ENCODE measurements at places on chromosomes 16 and 17.

DNA sequence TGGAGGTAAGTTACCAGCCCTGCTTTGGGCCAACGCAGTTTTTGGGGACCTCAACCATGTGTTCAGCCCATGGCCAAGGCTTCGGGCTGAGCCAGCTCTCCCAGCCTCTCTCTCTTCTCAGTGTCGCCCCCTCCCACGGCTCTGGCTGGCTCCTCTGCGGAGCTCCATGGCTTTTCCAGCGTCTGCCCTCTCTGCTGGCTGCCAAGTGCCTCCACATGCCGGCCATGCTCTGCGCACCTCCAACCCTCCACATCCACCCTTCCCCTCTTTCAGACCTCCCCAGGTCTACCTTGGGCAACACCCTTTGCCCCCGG, 23.2 kb downstream of the COTL1 start:
- no peak for DNase-seq

- no peak for DNase-seq
These were observed 94.0 kb downstream of the MRTFB start for GRCh38 chr16:14164916-14165662.

DNA sequence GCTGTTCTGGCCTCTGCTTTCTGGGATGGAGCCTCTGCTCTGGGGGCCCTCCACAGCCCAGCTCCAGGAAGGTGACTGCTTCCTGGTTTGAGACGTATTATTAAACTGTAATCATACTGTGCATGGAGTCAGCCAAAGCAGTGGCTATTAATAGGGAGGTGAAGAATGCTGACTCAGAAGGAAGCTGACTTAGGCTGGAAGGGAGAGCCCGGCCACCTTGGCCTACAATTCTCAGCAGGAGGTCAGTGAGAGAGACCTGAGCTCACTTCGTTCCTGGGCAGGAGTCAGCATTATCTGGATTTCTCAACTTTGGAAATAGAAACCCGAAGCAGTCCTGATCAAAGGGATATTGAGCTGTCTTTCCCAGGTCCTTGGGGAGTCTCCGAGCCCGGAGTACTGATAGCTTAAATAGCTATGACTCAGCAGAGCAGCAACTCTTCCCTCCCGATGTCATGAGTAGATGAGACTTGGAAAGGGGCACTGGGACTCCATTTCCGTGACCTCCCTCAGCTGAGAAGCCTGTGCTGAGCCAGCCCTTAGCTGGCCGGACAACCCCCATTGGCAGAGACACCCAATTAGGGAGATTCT, 91.8 kb downstream of the YPEL2 start:
- no peak for DNase-seq

DNA sequence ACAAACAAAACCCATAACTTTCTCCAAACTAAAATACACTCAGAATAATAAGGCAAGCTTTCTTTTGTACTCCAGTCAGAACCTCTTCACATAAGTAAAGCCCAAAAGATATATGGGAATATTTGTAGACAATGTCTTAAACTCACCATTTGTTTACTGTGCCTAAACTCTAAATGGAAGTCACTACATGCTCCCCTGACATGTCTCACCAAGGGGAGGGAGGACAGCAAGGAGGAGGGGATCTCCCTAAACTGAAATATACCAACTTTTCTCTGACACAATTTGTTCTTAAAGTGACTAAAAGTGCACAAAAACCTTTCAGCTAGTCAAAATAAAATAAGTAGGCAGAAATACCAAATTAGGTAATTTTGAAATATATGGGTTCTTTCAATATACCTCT, 38.5 kb downstream of the GRB7 start:
- DNase-seq, result no peak

DNA sequence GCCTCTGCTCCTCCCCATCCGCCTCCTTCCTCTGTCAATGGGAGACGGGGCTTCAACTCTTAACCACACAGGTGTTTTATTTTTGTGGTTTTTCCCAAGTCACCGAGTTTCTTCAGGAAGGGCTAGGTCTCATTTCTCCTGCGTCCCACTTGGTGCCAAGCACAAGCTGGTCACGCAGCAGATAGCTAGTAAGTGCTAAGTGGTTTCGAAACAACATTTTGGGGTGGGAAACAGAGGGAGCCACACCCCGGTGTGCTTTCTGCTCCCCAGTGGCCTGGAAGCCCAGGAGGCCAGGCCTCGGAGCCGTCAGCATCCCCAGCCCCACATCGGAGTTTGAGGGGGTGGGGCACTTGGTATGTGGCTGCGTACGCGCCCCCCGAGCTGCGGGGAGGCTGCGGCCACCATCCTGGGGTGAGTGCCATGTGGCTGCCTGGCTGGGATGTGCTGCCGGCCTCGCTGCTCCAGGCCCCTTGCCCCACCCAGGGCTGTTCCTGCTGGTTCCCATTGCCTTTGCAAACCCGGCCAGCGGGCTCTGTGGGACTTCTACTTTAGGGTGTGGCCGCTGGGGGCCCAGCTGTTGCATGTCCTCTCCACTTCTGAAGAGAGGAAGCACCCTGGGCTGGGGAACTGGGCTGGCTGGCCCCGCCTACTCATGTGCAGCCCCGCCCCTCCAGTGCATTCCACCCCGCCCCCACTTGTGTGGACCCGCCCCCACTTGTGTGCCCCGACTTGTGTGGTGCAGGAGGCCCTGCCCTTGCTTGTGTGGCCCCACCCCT, 55.6 kb downstream of the BAIAP2 start:
- no peak for DNase-seq

DNA sequence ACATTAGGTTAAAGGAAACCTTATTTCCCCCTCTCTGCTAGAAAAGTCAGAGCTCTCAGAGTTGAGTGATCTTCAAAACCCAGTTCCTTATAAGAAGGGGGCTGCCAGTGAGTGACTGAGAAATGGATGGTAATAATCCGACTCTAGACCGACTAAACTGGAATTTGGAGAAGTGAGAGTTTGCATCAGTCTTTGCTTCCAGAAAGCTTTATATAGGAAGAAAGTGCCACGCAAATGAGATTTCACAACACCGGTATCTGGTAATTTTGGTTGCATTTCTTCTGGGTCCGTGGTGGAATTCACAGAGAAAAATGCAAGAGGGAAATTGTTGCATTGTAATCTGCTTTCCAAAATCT, 271.4 kb downstream of the MAF start:
- no peak for DNase-seq

- DNase-seq, result no peak
These were observed 14.5 kb upstream of the MYCBPAP start for GRCh38 chr17:50493744-50494143.

DNA sequence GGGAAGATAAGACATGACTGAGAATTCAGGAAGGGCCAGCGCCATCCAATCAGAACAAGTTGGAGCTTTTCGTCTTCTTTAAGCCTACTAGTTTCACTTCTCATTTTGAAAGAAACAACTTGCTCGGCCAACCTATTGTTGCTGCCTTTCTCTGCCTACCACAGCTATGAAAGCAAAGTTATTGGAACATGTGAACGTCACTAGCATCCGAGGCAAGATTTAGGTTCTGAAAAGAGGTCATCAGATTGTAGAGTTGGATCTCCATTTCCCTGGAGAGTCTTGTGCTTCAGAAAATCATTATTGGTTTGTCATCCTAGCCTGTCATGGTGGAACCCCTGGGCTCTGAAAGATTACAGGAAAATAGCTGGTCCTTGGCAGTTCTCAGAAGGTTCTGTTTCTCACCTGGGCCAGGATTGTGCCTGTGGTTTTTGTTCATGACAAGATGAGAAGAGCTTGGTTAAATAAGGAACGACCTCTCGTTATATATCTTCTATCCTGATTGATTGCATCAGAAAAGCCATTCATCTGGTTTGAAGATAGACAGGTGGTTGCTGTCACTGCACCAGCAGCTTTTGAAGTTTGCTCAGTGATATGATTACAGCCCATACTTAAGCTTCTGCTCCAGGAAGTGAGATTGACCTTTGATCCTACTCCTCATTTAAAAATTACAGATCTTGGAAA, 25.3 kb downstream of the CDH13 start:
- no peak for DNase-seq

DNA sequence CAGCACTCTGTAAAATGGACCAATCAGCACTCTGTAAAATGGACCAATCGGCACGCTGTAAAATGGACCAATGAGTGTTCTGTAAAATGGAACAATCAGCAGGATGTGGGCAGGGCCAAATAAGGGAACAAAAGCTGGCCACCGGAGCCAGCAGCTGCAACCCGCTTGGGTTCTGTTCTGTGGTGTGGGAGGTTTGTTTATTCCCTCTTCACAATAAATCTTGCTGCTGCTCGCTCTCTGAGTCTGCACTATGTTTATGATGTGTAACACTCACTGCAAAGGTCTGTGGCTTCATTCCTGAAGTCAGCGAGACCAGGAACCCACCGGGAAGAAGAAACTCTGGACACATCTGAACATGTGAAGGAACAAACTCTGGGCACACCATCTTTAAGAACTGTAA, 20.5 kb downstream of the TMEM100 start:
- DNase-seq, result no peak

DNA sequence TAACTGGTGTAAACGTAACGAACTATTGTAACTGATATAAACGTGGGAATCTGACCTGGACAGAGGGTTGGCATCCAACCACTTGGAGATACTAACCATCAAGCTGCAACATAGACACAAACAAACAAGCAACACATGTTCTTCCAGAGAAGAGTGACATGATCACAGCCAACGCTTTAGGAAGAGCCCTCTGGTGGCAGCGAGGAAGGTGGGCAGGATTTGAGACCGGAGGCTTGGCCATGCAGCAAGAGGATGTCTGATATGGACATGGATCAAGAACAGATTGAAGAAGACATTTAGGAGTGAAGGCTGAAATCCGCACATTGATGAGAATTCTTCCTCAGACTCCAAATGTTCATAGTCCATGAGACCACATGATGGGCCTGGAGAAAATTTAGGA, 40.3 kb upstream of the TNRC6A start:
- DNase-seq, result no peak

GRCh38 chr16:30478766-30479478, 6.4 kb downstream of the ITGAL start:
- no peak for DNase-seq

DNA sequence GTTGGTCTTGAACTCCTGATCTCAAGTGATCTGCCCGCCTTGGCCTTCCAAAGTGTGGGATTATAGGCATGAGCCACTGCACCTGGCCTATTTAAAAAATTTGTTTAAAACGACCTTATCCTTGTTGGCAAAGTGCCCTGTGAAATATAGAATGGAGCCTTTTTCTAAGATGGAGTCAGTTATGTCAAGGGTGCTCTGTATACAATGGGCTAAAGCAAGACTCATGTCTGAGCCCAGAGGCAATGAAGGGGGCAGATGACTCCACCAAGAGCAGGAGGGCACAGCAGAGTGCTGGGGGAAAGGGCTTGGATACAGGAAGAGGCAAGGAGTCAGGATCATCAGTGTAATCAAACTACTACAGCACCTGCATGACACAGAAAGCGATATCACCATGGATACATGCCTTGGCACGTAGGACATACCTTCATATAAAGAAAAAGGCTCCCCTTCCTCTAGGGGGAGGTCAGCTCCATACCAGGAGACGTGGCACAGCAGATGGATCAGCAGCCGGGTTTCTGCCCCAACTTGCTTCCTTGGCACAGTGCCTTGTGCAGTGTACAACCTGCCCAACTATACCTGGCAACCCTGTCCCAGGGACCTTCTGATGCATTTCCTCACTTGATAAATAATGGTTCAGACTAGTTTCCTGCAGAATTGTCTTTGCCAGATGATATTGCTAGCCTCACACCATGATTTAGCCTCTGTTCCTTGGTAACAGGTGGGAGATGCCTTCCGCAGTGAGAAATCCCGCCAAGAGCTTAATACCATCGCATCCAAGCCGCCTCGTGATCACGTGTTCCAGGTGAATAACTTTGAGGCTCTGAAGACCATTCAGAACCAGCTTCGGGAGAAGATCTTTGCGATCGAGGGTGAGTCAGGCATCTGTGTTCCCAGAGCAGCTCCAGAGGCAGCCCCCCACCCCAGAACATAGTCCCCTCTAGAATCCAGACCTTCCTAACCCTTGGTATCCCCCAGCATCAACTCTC, 15.3 kb downstream of the ITGAM start:
- DNase-seq, result no peak

DNA sequence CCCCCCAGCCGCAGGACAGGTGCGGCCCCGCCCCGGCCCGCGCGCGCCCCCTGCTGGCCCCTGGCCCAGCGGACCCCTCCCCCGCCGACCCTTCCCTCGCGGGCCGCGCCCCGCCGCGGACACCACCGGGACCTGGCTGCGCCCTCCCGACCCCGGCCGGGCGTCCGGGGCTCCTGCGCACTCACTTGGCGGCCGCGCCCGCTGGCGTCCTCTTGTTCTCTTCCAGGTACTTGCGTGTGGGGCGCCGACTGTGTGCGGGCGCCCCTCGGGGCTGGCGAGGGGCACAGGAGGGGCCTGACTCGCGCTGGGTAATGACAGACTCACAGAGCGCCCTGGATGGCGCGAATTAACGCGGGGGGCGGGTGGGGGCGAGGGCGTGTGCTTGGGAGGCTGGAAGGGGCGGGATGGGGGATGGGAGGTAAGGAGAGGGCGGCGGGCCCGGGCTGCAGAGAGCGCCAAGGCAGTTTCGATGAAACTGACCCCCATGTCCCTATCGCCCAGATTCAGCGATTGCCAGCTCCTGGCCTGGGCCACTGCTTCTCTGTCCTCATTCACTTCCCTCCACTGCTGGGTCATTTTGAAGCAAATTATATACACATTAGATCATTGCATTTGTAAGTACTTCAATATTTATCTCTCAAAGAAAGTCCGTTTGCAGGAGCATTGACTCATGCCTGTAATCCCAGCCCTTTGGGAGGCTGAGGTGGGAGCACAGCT, 445 bp upstream of the DBNDD1 start:
- DNase-seq, result no peak
